ENCODE measurements at places on chromosomes 5 and 9. TPM values are rescaled to one million over a fixed set of nuclear protein-coding genes. Genes with fewer than 3 reads are reported as not detected.

DNA sequence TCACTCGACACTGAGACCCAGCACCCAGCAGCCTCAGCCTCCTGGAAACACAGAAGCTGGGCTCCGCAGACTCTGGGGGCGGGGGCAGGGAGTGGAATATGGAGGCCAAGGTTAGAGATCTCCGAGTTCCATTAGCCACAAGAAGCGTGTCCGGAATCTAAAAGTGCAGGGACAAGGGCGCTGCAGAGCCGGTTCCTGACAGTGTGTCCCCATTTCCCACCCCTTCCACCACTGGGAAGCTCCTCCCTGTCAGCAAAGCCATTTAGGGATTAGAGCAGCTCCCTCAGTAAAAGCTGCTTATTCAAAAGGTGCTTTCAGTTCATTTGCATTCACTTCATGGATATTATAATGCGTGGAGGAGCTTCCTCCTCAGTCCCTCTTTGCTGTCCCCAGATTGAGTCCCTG, 74.1 kb upstream of the HSPA9 start:
- no peak overlapping the region for H3K27ac ChIP-seq
- no peak for DNase-seq
- H3K4me1 ChIP-seq: peaks cover 14% of the 10 kb centered on the region
- H3K4me3 ChIP-seq: no peak overlapping the region
- peaks cover 93% of the 10 kb centered on the region for H3K27me3 ChIP-seq

MEIKIN gene
- total RNA-seq: not detected

DNA sequence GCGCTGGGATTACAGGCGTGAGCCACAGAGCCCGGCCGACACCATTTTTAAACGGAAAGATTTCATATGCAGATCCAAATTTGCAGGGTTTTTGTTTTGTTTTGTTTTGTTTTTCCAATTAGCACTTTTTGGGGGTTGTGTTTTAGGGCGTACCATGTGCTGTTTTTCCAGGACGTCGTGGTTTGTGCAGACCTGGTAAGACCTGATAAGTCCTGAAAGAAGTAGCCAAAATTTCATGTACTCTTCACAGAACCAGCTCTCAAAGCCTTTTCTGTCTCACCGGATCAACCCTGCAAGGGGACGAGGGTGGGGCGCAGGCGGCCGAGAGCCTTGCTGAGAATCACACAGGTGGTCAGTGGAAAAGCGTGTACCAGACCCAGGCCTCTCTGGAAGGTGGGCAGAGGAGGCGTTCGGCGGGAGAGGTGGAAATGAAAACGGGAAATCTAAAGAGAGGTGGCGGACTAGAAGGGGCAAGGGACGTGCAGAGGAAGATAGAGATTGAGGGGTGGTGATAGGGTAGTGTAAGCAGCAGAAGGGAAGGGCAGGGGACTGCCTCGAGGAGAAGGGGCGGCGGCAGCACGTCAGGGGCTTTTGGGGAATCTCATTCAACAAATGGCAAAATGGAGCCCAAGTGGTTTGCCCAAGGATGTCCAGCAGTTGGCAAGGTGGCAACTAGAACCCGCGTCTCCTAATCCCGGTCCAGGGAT, 1.1 kb upstream of the FAF2 start:
- no peak for DNase-seq
- peaks cover 30% of the 10 kb centered on the region for H3K4me1 ChIP-seq
- peaks cover 4% of the 10 kb centered on the region for H3K27me3 ChIP-seq
- peak overlapping the region; percentile 94 for H3K27ac ChIP-seq

DNA sequence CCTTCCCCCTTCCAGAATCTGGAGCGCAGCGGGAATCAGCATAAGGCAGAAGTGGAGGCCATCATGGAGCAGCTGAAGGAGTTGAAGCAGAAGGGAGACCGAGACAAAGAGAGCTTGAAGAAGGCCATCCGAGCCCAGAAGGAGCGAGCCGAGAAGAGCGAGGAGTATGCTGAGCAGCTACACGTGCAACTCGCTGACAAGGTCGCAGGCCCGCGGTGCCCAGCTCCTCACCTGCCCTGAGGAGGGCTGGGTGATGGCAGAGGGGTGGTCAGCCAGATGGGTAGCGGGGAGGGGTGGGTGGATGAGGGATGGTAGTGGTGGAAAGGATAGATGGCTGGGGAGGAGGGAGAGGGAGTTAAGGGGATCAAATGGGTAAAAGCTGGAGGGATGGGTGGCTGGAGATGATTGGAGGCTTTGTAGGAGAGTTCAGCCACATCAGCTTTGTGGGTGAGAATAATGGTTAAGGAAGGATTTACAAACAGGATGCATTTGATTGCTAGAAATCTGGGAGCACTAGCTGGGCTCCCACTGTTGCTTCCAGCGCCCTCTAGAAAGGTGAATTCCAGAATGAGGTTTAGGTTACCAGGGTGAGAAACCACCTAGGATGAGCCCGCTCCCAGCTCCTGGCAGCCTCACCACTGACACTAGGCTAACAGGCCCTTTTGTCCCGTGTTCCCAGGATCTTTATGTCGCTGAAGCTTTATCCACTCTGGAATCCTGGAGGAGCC, 19.7 kb upstream of the GLE1 start:
- H3K36me3 ChIP-seq: peaks cover 34% of the 10 kb centered on the region
- H3K27ac ChIP-seq: no peak overlapping the region
- no peaks in the 10 kb centered on the region for H3K27me3 ChIP-seq
- no peak for DNase-seq
- H3K4me1 ChIP-seq: no peaks in the 10 kb centered on the region

DNA sequence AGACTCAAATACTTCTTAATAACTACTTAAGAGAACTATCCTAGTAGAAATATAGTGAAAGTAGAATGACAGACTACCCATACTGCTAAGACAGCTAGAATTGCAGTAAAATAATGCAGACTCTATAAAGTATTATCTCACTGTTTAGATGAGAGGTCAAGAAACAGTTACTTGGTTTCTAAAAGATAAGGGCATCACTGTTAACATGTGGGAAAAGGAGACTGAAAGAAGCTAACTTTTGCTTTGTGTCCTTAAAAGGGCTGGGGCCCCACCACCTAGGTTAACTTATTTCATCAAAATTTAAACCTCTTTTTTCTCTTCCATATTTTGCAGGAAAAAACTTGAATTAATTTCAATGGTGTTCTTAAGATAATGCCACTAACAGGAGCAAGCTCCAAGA, 204.3 kb downstream of the CNTLN start:
- no peaks in the 10 kb centered on the region for H3K4me1 ChIP-seq
- no peak overlapping the region for H3K27ac ChIP-seq
- no peak overlapping the region for H3K4me3 ChIP-seq
- DNase-seq: no peak
- no peaks in the 10 kb centered on the region for H3K27me3 ChIP-seq

GRCh38 chr9:69174616-69175463, 763 bp downstream of the TJP2 start:
- DNase-seq: peak; percentile 69
- H3K27ac ChIP-seq: peak overlapping the region; percentile 23
- peaks cover 49% of the 10 kb centered on the region for H3K27me3 ChIP-seq
- no peaks in the 10 kb centered on the region for H3K36me3 ChIP-seq
- peak overlapping the region; percentile 80 for H3K4me3 ChIP-seq

DNA sequence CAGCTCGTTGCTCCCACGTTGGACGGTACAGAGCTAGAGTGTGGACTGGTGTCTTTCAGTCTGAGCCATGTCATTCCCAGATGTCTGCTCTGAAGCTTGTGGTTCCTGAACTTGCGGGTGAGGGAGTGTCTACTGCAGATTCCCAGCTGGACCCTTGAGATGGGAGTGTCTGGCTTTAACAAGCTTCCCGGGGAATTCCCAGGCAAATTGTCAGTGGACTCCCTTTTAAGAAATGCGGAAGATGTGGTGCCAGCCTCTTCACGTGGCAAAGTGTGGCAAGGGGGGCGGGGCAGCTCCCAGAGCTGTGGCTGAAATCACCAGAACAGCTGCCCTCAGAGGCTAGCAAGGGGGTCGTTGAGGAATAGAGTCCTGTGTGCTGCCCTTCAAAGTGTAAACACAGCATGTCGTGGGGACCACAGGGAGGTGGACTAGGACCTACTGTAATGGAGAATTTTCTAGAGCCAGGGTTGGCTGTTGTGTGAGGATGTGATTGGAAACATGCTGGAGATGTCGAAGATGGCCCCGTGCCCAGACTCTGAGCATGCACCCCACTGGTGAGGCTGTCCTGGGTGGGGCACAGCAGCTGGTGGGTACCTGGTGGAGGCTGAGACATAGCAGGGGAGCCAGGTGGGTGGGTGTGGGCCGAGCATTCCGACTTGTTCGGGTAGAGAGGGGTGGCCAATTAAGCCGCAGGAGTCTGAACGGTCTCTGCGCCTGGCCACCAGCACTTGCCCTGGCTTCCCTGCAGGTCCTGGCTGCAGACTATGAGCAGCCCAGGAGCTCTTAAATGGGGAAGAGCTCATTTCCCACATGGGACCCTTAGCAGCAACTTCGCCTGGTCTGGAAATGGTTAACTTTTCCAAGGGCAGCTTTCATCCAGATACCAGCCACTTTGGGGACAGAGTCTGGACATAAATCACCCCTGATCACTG, 37.4 kb downstream of the PRRX2 start:
- no peaks in the 10 kb centered on the region for H3K36me3 ChIP-seq
- H3K4me3 ChIP-seq: no peak overlapping the region
- H3K4me1 ChIP-seq: no peaks in the 10 kb centered on the region
- no peak overlapping the region for H3K27ac ChIP-seq
- H3K27me3 ChIP-seq: peaks cover 39% of the 10 kb centered on the region
- DNase-seq: no peak

- H3K4me3 ChIP-seq: no peak overlapping the region
- no peak for DNase-seq
- H3K4me1 ChIP-seq: no peaks in the 10 kb centered on the region
- no peak overlapping the region for H3K27ac ChIP-seq
- peaks cover 2% of the 10 kb centered on the region for H3K36me3 ChIP-seq
Measured at GRCh38 chr9:122445155-122445749, 32.5 kb downstream of the OR1J1 start.

TMEM215 gene
- total RNA-seq: not detected

DNA sequence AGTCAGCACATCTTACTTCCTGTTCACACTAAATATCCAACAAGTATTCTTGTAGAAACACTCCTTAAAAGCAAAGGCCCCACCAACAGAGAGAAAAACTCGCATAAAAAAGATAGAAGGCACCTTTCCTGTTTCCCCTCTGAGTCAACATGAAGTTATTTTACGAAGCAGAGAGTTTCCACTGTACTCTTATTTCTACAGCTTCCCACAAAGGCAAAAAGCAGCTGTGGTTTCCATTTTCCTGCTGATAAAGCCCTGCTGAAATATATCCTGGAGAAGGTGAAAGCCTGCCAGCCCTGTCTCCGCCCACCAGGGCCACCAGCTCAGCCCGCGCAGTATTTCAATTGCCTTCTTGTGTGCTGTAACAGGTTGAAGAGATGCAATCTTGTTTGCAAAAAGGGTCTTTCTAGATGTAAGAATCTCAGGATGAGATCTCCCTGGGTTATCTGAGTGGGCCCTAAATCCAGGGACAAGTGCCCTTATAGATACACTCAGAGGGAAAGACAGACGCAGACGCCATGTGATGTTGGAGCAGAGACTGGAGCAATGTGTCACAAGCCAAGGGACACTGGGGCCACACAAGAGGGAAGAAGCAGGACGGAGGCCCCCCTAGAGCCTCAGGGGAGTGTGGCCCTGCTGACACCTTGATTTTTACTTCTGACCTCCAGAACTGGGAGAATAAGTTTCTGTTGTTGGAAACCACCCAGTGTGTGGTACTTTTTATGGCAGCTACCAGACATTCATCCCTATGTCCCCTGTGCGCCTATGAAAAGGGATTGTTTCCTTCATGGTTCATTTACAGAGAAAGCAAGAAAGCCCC, 19.9 kb downstream of the SEMA4D start:
- H3K27me3 ChIP-seq: peaks cover 15% of the 10 kb centered on the region
- H3K27ac ChIP-seq: peak overlapping the region; percentile 99
- H3K4me3 ChIP-seq: peak overlapping the region; percentile 85
- H3K4me1 ChIP-seq: peaks cover 80% of the 10 kb centered on the region

DCP2 gene
- total RNA-seq: 78.7 TPM

DNA sequence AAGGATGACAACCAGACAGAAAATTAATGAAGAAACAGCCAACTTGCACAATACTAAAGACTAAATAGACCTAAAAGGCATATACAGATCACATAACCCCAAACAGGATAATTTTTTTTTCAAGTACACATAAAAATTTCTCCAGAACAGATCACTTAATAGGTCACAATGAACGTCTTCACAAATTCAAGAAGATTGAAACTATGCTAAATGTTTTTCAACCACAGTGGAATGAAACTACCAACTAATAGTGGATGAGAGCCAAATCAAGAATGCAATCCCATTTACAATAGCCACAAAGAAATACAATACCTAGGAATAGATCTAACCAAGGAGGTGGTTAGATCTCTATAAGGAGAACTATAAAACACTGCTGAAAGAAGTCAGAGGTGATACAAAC, 145.8 kb downstream of the TMEM232 start:
- no peak overlapping the region for H3K27ac ChIP-seq
- no peaks in the 10 kb centered on the region for H3K4me1 ChIP-seq
- DNase-seq: no peak
- H3K27me3 ChIP-seq: peaks cover 11% of the 10 kb centered on the region
- H3K4me3 ChIP-seq: no peak overlapping the region

CLIC3 gene
- not detected for total RNA-seq

NPR3 gene
- not detected for total RNA-seq

- H3K27ac ChIP-seq: no peak overlapping the region
- no peaks in the 10 kb centered on the region for H3K36me3 ChIP-seq
- H3K4me3 ChIP-seq: no peak overlapping the region
- H3K4me1 ChIP-seq: no peaks in the 10 kb centered on the region
- no peak for DNase-seq
- H3K27me3 ChIP-seq: no peaks in the 10 kb centered on the region
Measured at GRCh38 chr5:67425514-67425913, 228.9 kb upstream of the CD180 start.

DNA sequence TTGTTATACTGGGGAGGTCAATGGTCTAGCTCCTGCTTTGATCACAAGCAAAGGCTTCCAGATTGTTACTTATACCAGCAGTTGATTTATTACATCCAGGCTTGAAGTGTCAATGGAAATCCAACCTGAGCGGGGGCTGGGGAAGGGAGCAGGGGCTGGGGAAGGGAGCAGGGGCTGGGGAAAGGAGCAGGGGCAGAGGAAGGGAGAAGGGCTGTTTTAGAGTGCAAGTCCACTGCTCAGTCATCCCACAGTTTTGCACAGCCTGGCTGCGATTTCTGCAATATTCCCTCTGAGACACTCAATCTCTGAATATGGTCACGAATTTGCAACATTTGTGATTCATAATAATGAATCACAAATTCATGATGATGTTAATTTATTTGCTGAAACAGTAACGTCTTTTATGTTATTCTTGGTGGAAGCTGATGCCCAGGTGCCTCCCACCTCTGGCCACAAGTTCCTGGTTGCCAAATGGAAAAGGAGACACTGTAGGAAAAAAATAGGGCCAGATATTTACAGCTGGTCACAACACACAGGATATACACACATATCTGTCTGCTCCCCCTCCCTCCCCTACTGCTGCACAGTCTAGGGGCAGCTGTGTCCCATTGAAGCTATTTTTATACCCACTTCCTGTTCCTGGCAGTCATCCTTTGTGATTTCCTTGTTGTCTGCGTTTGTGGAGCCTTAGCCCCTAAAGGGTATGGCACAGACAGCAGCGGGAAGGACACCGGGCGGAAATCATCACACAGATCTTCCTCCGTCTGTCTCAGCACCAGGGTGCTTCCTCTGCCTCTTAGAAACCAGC, 325.1 kb downstream of the GADD45G start:
- no peak overlapping the region for H3K4me3 ChIP-seq
- peaks cover 12% of the 10 kb centered on the region for H3K4me1 ChIP-seq
- H3K27me3 ChIP-seq: no peaks in the 10 kb centered on the region
- no peaks in the 10 kb centered on the region for H3K36me3 ChIP-seq

TTLL11 gene
- total RNA-seq: 2.5 TPM

CD274 gene
- total RNA-seq: 22.0 TPM

Data from activated naive CD8-positive, alpha-beta T cell treated with anti-CD3 and anti-CD28 coated beads for 36 hours (primary cell).